Activated naive CD8-positive, alpha-beta T cell treated with anti-CD3 and anti-CD28 coated beads, Interleukin-2, amount 10 ng/mL, durations not matched to agents 7 days and 5 days (primary cell): ENCODE measurements at places on chromosomes 7 and 10. TPM values are rescaled to one million over a fixed set of nuclear protein-coding genes. Genes with fewer than 3 reads are reported as not detected.

DNA sequence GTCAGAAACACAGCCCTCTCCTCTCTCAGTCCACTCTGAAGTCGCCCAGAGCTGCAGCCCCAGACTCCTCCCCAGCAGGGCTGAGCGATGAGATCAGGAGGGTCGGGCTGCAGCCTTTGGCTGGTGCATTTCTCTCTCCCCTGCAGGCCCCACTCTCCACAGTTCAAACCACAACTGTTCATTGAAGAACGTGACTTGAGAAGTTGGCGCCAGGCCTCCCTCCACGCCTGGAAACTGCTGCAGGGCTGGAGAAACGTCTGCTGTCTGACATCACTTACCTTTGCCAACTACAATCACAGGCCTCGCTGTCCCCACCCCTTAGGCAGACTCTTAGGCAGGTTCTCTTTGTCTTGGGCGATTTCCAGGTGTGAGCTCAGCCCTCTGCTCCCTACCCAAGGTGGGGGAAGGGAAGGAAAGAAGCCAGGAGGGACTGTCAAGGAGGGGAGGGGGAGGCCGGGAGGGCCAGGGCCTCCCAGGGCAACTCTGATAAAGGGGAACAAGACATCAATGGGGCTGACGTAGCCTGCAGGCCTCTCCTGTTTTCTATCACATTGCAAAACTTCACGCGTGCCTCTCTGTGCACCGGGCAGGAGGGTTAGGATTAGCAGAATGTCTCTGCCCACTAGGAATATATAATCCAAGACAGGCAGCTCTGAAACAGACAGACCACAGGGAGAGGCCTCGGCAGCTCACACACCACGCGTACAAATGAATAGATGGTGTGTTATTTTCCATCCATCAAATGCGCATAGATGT lies 32.7 kb downstream of the CALML5 start:
- peaks cover 7% of the 10 kb centered on the region for H3K36me3 ChIP-seq
- DNase-seq = no peak
- H3K27ac ChIP-seq = no peak overlapping the region
- H3K4me1 ChIP-seq = no peaks in the 10 kb centered on the region

DNA sequence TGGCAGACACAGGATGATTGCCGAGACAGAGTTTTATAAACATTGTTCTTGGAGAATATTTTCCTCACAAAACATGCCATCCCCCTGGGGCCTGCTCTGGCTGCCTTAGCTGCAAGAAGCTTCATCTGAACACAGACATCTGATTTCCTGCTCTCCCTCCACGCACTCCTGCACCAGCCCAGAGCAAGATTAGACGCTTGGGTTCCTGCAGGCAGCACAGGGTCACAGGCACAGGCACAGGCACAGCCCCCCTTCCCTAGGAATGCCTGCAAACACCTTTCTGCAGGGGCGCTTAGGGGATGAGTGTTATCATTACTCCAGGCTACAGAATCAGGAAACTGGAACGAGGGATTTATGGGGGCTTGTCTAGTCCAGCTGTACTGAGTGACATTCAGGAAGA lies 450.3 kb downstream of the GRID1 start:
- H3K4me3 ChIP-seq = no peak overlapping the region
- peaks cover 2% of the 10 kb centered on the region for H3K27me3 ChIP-seq
- H3K4me1 ChIP-seq = no peaks in the 10 kb centered on the region
- no peak overlapping the region for H3K27ac ChIP-seq
- H3K36me3 ChIP-seq = no peaks in the 10 kb centered on the region
- no peak for DNase-seq

DNA sequence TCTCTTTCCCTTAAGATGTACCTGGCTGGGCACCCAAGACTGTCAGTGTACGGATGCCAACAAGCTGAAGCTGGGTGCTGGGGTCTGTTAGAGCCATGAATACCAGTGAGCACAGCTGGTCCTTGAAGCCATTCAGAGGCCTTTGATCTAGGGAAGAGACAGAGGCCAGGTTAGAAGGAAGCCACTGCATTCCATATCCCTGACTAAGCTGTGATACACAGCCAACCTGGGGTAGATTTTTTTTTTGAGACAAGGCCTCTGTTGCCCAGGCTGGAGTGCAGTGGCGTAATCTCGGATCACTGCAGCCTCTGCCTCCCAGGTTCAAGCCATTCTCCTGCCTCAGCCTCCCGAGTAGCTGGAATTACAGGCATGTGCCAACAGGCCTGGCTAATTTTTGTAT lies 20.8 kb downstream of the ZDHHC16 start:
- no peaks in the 10 kb centered on the region for H3K27me3 ChIP-seq
- no peak overlapping the region for H3K4me3 ChIP-seq
- peaks cover 17% of the 10 kb centered on the region for H3K36me3 ChIP-seq
- H3K27ac ChIP-seq = no peak overlapping the region

GRCh38 chr7:23438171-23438570 lies 32.1 kb downstream of the IGF2BP3 start:
- no peak for DNase-seq
- H3K36me3 ChIP-seq = no peaks in the 10 kb centered on the region
- peaks cover 18% of the 10 kb centered on the region for H3K27me3 ChIP-seq
- no peak overlapping the region for H3K4me3 ChIP-seq
- no peaks in the 10 kb centered on the region for H3K4me1 ChIP-seq

DNA sequence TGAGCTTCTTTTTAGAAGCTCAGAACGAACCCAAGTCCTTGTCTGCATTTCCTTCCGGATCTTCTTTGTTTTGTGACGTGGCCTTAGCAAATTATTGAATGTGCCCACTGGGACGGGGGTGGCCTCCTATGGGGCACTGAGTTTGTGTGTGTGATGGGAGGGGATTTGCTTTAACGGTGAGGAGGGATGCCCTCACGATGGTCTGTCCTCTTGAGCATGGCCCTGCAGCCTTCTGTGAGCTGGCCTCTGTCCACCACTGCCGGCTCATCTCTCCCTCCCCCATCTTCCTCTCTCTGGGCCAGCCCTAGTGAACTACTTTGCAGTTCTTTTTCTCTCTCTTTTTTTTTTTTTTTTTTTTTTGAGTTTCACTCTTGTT lies 62.9 kb upstream of the MKRN1 start:
- H3K27me3 ChIP-seq = peaks cover 16% of the 10 kb centered on the region
- no peaks in the 10 kb centered on the region for H3K36me3 ChIP-seq
- H3K4me1 ChIP-seq = no peaks in the 10 kb centered on the region
- no peak for DNase-seq
- no peak overlapping the region for H3K27ac ChIP-seq

DNA sequence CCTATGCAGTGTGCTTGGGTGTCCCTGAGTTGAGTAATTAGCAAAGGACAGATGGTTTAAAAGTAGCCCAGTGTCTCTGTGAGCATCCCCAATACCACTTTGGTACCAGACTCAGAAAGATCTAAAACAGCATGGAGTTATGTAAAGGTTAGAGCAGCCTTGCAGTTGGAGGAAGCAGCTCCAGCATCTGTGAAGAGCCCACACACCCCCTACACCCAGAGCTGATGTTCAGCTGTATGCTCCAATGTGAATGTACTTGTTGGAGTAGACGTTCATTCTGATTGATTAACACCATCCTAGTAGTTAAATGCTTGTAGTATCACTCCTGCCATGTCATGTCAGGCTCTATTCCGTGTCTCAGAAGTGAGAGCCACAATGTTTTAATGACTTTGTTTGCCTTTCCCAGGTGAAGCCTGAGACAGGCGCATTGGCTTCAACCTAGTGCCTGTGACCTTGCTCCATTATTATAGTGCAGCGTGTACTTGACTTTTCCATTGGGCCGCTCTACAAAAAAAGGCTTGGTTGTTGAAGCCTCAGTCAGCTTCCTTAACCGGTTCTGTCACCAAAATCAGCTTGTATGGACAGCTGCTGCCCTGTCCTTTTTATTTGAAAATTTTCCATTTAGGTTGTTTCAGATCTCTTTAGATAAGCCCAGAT lies 154.2 kb downstream of the LCOR start:
- no peaks in the 10 kb centered on the region for H3K27me3 ChIP-seq
- no peak for DNase-seq
- no peak overlapping the region for H3K27ac ChIP-seq
- H3K36me3 ChIP-seq = peaks cover 8% of the 10 kb centered on the region
- H3K4me3 ChIP-seq = no peak overlapping the region

- H3K4me1 ChIP-seq = no peaks in the 10 kb centered on the region
- no peak for DNase-seq
- no peaks in the 10 kb centered on the region for H3K36me3 ChIP-seq
- no peak overlapping the region for H3K4me3 ChIP-seq
Observed at GRCh38 chr10:94890264-94891022, 48.0 kb upstream of the CYP2C9 start.

DNA sequence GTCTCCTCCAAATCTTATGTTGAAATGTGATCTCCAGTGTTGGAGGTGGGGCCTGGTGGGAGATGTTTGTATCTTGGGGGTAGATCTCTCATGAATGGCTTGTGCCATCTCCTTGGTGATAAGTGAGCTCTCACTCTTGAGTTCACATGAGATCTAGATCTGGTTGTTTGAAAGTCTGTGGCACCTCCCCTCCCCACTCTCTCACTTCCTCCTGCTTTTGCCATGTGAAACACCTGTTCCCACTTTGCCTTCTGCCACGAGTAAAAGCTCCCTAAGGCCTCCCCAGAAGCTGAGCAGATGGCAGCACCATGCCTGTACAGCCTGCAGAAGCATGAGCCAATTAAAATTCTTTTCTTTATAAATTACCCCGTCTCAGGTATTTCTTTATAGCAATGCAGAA lies 23.5 kb downstream of the TMEM229A start:
- no peak overlapping the region for H3K27ac ChIP-seq
- no peak for DNase-seq
- H3K27me3 ChIP-seq = no peaks in the 10 kb centered on the region

DNA sequence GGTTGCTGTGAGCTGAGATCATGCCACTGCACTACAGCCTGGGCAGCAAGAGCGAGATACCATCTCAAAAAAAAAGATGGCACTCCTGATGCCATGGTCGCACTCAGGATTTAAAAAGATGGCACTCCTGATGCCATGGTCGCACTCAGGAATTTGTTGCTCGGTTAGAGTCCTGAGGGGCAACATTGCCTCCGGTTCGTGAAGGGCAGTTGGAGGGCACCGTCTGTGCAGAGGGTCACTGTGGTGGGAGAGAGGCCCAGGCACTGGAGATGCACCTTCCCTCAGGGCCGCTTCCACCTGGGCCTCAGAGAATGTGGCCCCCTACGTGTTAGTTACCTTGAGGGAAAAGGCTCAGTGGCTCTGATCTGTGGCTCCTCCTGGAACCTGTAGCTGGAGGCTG lies 18.3 kb downstream of the GTPBP4 start:
- H3K4me3 ChIP-seq = no peak overlapping the region
- H3K4me1 ChIP-seq = peaks cover 2% of the 10 kb centered on the region
- DNase-seq = no peak
- H3K27me3 ChIP-seq = no peaks in the 10 kb centered on the region
- peaks cover 48% of the 10 kb centered on the region for H3K36me3 ChIP-seq

Gene HOXA10
- total RNA-seq = not detected

Gene NEURL1
- total RNA-seq = 2.0 TPM

Gene STEAP1B
- not detected for total RNA-seq
